Motor neuron (in vitro differentiated cells): ENCODE measurements at places on chromosomes 7 and 10. TPM values are rescaled to one million over a fixed set of nuclear protein-coding genes. Genes with fewer than 3 reads are reported as not detected.

Gene PRPS1L1
- not detected in 2 replicates for total RNA-seq

Gene NPY4R
- total RNA-seq: 0.14 and 0.21 TPM in 2 replicates

Gene PTPRE
- 0.31 and 0.49 TPM in 2 replicates for total RNA-seq

Gene NXPH1
- 3.0 and 4.1 TPM in 2 replicates for total RNA-seq

Gene SH2D4B
- 0.14 and 0.22 TPM in 2 replicates for total RNA-seq

Gene PRTFDC1
- 5.6 and 7.3 TPM in 2 replicates for total RNA-seq

Gene PTPRN2
- total RNA-seq: 13.5 and 16.2 TPM in 2 replicates

Gene CRYGN
- total RNA-seq: 0.11 and 0.44 TPM in 2 replicates

Gene PDZD8
- 13.9 and 14.1 TPM in 2 replicates for total RNA-seq

Gene PUS7
- total RNA-seq: 8.5 and 12.4 TPM in 2 replicates

Gene GTPBP10
- 15.5 and 18.1 TPM in 2 replicates for total RNA-seq

Gene CDK5
- total RNA-seq: 18.7 and 26.6 TPM in 2 replicates

Gene CTNNA3
- 1.4 and 1.9 TPM in 2 replicates for total RNA-seq

Gene COL1A2
- 408 and 439 TPM in 2 replicates for total RNA-seq

Gene GJC3
- 3.1 and 3.7 TPM in 2 replicates for total RNA-seq

Gene JCAD
- total RNA-seq: 0.38 and 0.59 TPM in 2 replicates

Gene EVX1
- total RNA-seq: 0.31 TPM in 1 of 2 replicates, not detected in the other

Gene GHRHR
- 0.56 TPM in 1 of 2 replicates, not detected in the other for total RNA-seq

Gene TSPAN15
- total RNA-seq: 3.4 and 4.8 TPM in 2 replicates

Gene LBX1
- total RNA-seq: 16.2 and 16.7 TPM in 2 replicates

Gene PTPN20
- not detected in 2 replicates for total RNA-seq

Gene ELN
- total RNA-seq: 1.8 and 2.2 TPM in 2 replicates

Gene PIK3CG
- 35.8 and 38.7 TPM in 2 replicates for total RNA-seq

Gene HMX2
- not detected in 2 replicates for total RNA-seq

Gene ZC3HAV1L
- total RNA-seq: 9.8 and 12.8 TPM in 2 replicates
